Activated CD8-positive, alpha-beta memory T cell treated with anti-CD3 and anti-CD28 coated beads for 48 hours (primary cell): ENCODE measurements at places on chromosomes 13 and 19.

DNA sequence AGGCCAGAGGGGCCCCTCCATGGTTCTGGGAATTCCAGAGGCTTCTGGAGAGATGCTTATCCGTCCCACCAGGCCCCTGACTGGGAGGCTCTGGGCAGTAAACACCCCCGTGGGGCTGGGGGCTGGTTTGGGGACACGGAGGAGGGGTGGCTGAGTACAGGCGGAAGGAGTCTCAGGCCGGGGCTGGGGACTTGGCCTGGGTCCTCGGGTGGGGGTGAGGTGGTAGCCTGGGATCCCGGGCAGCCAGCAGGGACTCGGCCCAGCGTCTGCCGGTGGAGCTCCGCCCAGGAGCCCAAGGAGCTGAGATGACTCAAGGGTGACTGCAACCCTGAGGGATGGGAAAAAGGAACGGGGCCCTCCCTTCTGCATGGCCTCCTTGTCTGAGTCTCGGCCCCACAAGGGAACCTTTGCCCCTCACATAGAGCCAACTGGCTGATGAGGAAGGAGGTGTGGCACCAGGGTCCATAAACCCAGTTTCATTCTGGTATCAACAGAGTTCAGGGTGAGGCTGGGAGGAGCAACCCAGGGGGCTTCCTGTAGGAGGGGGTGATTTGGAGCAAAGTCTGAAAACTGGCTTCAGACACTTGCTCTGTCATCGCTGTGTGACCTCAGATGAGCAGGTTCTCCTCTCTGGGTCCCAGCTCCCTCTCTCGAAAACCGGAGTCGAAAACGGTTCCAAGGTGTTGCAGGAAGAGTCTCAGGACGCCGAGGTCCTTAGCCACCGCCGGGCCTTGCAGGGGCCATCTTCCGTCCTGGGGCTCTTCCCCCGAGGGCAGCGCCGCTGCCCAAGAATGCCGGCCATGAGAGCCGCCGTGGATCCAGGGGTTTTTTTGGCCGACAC lies 809 bp downstream of the MISP start:
- no peak for DNase-seq

DNA sequence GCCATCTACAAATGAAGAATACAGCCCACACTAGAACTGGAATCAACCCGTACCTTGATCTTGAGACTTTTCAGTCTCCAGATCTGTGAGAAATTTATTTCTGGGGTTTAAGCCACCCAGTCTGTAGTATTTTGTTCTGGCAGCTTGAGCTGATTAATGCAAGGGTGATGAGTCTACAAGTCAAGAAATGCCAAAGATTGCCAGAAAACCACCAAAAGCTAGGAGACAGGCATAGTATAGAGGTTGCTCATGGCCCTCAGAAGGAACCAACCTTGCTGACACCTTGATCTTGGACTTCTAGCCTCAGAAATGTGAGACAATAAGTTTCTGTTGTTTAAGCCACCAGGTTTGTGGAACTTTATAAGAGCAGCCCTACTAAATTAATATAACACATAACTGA lies 428.2 kb upstream of the KLF12 start:
- no peak for DNase-seq

DNA sequence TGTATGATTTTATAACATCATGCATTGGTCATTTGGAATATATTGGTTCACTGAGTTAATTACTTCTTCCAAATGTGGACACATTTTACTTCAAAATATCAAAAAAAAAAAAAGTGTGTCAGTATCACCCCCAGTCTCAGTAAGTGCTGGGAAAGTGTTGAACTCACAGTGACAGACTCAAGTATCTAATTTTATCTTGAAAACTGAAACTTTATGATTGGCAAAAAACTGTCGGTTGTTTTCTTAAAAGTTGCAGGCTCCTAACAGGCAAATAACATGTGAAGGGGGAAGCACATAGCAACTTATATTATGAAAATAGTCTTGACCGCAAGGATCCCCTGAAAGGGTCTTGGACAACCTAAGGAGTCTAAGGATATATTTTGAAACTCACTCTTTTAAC lies 33.5 kb upstream of the TPP2 start:
- no peak for DNase-seq

DNA sequence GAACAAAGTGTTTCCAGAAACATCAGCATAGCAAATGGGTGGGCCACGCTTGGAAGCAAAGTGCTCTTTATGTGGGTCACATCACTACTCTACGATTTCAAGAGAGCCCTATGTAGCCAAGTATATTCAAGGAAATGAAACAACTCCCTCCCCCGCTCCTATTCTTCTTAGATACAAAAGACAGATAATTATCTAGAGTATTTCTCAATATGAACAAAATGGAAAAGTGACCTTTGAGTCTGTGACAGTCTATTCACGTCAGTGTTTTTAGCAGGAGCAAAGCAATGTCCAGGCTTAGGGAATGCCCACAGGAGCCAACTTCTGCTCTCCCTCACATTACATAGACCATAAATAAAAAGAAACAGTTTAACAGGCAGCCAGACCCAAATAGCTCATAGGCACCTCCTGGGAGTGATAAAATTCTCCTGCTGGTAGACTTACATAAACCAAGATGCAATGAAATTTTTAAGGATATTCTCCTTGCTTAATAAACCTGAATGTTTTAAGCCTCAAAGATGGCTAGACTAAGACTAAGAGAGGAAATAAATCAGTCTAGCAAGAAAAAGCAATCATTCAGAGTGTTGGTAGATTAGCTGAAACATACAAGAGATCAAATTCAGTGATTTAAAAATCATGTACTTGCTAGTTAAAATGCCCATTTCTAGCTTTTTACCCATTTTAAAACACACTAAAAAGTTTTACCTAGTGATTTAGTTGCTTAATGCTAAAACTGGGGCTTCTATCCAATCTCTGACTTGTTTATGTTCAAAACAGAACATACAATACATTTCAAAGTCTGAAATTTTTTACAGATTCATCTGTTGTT lies 182.8 kb downstream of the RGCC start:
- DNase-seq, result no peak

GRCh38 chr13:27905650-27906049 lies 14.2 kb upstream of the PDX1 start:
- DNase-seq, result no peak
